ENCODE measurements at places on chromosomes 12 and 14.
A peak's percentile ranks its signal among the peaks of the same experiment; 100 is the strongest.

GRCh38 chr12:127820271-127820670 lies 446.7 kb upstream of the TMEM132C start:
- no peak for DNase-seq

GRCh38 chr12:52428121-52428520 lies 6.0 kb downstream of the KRT75 start:
- DNase-seq = no peak

GRCh38 chr14:58501214-58501816 lies 73.8 kb downstream of the KIAA0586 start:
- peak; percentile 62 for DNase-seq

GRCh38 chr14:41378526-41378925 lies 228.2 kb upstream of the LRFN5 start:
- no peak for DNase-seq

DNA sequence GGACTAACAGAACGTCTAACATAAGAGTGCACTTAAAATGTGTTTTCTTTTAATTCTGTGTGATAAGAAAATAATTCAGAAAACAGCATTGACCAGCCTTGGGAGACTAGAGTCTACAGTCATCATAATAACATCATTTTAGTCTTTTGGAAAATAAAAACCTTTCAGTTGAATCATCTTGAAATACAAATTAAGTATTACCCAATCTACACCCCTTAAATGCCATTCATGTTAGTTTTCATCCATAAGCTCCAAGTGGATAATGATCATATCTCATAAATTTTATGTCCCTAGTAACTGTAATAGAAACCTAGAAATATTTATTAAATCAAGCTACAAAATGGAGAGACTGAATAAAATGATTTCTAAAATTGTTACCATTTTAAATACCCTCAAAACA lies 32.4 kb downstream of the EPS8 start:
- DNase-seq = no peak
